ENCODE measurements at places on chromosomes 7 and 10.

DNA sequence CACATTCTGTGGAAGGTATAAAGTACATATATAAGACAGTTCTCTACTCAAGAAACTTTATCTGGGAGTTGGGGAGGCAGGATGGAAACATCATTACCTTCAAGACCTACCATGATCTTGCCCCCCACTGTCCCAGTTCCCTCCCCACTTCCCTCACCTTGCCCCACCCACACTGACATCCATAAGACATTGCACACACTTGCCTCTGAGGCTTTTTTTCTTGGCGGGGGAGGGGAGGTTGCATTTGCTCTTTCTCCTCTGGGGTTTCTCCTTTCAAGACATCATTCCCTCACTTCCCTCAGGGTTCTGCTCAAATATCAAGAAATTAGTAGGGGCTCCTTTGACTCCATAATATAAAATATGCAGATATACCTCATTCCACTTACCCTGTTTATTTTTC is 276.0 kb downstream of the ARL4A start:
- no peak for DNase-seq

DNA sequence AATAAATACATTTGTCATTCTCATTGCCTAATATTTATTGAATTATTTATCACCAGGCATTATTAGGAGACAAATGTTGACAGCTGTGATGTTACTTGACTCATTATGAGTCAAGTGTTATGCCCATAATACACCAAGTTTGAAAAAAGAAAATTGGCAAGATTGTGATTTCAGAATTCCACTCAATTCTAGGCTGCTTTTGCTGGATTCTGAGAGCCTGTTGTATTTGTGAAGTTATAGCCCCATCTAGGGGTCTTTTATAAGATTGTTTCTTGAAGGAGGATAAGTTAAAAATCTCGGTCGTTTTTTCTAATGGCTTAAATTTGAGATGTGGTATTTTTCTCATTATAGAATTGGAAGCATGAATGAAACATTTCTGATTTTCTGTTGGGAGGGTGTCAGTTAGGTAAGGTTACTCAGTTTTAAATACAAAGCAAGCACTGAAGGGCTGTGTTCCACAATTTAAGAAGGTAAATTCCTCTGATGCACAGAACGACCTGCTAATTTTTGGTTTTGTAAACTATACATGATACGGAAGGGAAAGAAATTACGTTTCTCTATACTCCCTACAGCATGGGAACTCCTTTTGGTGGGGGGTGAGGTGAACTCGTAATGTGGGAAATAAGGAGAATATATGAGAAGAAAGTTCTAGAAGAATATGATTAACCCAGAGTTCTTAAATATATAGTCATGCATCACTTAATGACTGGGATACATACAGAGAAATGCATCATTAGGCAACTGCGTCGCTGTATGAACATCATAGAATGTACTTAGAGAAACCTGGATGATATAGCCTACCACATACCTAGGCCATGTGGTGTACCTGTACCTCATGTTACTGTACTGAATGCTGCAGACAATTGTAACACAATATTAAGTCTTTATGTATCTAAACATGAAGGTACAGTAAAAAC is 2.6 kb downstream of the STK31 start:
- DNase-seq = peak; percentile 18

GRCh38 chr10:69425511-69426298 is 9.0 kb upstream of the TACR2 start:
- peak; percentile 65 for DNase-seq

DNA sequence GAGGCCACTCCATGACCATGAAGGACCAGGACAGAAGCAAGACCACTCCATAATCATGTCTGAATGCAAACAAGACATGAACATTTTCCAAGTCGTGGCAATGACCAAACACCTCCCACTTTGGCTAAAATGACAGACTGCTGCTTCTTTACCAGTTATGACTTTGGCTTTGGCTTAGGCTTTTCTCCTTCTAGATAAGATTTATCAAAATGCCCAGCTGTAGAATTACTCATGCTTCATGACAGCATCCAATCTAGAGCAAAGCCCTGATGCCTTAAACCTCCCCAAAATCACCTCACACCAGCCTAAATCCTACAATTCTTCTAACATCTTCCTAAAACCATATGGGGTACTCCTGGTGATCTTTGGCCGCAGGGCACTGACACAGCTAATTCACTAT is 102.1 kb downstream of the VPS41 start:
- DNase-seq = no peak

DNA sequence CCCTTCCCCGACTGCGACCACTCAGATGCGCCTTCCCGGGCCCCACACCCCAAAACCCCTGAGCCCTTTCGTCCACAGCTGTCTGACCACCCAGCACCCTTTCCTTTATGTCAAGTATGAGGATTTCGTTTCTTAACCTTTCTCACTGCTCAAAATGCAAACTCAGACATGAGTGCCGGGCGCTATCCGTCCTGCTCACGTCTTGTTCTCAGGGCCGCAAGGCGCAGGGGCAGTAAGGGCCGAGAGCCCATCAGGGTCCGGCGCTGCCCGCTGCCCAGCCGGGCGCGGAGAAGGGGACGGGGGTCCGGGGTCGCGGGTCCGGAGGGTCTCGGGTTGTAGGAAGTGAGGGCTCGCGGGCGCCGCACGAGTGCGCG is 670 bp upstream of the RBM33 start:
- no peak for DNase-seq

GRCh38 chr7:27344471-27344870 is 101.9 kb downstream of the EVX1 start:
- no peak for DNase-seq

- DNase-seq = peak; percentile 61
These were observed 112.0 kb downstream of the NEURL1 start for GRCh38 chr10:103605359-103606096.

DNA sequence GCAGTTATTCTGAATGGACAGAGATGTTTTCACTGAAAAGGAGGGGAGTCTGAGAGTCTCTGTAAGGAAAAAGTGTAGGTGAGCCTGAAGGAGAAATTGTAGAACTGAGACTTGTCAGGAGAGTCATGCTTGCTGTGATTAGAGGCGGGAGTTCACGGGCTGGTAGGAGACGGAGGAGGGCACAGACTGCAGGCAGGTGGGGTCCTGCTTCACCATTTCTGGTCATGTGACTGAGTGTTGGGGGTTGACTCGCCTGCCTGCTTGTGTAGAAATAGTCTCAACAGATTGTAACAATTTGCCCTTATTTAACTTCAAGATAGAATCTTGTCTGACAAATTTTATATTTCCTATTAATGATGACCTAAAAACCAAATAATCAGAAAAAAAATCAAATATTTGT is 70.3 kb downstream of the OGDH start:
- no peak for DNase-seq

GRCh38 chr7:2978408-2978807 is 65.3 kb downstream of the CARD11 start:
- DNase-seq = peak; percentile 45

DNA sequence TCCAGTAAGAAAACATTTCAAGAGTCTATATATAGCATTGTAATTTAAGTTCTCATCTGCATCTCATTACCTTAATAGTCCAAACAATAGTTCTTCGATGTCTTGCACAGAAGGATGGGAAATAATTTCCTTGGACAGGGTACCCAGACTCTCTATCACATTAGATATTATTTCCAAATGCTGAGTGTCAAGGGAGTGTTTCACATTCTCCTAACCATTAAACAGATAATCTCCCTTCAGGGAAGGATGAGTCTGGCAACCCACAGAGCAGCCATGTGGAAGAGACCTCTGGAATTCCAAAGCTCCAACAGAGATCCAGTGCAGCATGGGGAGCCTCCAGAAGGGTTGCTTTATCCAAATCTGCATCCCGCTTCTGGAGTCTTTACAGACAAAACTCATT is 89.6 kb downstream of the FZD1 start:
- no peak for DNase-seq

GRCh38 chr7:2405201-2405600 is 1.8 kb downstream of the CHST12 start:
- no peak for DNase-seq

- no peak for DNase-seq
These were observed 118.6 kb upstream of the PRSS58 start for GRCh38 chr7:142376356-142376997.

DNA sequence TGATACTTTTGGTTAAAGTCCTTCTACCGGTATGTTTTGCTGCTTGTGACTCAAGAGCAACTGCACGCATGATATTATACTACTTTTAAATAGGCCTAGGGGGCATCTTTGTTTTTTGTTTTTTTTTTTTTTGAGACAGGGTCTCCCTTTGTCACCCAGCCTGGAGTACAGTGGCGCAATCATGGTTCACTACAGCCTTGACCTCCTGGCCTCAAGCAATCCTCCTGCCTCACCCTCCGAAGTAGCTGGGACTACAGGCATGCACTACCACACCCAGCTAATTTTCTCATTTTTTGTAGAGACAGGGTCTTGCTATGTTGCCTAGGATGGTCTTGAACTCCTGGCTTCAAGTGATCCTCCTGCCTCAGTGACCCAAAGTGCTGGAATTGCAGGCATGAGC is 80.2 kb downstream of the ZMYND11 start:
- no peak for DNase-seq

DNA sequence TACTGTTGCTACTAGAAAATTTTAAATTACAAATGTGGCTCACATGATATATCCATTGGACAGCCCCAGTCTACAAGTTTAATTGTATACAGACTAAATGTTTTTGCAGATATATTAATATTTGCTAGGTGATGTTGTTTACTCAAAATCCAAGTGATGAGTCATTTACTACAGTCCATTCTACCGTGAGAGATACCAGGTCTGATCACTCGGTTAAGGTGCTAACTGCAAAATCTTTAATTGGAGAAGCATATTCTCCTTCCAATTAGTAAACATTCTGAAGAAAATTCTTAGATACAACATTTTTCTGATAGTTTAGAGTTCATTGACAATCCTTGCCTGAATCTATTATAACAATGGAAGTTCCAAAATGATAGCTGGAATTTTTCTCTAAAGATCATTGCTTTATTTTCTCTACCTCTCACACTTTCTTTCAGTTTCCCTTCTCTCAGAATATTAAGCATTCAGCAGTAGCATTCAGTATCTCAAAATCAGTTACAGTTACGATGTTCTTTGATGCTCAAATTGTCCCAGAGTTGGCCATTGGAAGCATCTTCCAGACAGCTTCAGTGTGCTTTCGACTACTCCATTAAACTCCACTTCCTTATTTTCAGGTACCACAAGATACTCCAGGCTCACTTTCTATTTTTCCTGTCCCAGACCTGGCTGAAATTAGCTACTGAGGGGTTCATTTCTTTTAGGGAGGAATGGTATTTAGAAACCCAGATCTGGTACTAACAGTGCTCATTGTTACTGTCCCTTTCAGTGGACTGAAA is 2.3 kb downstream of the ABCB1 start:
- DNase-seq = no peak

DNA sequence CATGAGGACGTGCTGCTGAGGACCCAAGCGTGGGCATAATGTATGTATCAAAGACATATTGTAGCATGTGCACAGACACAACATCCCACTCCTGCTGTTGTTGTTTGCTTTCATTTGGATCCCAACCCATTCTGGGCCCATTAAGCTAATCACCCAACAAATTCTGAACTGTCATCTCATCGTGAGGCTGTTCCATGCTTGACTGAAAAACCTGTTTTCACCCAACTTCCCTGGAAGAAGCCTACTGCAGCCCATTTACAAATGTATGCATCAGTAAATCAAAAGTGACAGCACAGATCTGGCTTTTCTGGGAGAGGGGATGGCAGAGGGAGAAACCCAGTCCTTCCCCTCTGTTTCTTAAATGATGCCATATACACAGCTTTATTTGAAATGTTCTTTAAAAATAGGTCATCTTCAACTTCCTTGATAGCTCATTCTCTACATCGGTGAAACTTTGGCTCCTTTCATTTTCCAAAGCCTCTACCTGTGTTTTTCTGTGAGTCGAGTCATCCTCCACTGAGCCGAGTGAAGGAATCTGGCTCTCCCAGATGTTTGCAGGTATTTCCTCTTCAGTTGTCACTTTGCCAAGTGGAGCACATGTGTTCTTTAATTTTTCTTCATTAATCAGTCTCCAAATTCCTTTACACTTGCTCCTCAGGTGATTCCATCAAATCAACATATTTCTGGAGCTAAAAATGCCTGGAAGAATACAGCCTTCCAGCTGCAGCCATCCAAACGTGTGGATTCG is 151.8 kb downstream of the CHN2 start:
- DNase-seq = no peak

DNA sequence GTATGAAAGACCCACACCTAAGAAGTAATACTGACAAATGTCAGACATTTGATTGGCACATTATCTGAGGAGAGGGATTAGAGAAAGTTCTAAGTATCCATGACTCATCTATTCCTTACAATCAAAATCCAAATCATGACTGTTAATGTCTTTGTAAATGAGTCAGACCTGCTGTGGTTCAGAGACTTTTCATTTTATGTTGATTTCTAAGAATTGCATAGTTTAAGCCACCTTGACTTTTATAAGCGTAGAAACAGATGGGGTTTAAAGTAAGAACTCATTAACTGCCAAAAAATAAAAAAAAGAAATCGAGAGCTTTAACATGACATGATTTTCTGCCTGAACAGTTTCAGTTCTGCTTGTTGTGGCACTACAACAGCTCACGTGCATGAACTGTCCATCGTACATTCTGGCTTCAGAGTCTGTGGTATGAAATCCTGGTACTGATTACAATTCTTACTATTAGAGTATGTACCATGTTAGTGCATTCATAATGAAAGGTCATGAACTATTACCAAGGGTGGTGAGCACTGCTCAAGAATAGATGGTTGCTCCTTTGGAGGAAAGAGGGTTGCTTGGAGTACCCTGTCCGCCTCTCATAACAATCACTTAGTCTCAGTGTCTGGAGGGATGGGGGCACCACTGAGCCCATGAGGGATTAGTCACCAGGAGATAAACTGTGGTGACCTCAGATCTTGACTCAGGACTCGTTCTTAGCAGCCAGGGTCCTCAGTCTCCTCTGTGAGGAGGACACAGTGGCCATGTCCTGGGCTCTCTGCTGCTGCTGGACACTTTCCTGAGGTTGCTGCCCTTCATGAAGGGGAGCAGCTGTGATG is 42.2 kb downstream of the ACSM6 start:
- no peak for DNase-seq

- no peak for DNase-seq
These were observed 102.6 kb upstream of the GPR26 start for GRCh38 chr10:123563581-123563855.

GRCh38 chr7:16644157-16644556 is 1.4 kb downstream of the ANKMY2 start:
- DNase-seq = no peak

GRCh38 chr7:18320422-18320821 is 175.1 kb upstream of the HDAC9 start:
- no peak for DNase-seq

DNA sequence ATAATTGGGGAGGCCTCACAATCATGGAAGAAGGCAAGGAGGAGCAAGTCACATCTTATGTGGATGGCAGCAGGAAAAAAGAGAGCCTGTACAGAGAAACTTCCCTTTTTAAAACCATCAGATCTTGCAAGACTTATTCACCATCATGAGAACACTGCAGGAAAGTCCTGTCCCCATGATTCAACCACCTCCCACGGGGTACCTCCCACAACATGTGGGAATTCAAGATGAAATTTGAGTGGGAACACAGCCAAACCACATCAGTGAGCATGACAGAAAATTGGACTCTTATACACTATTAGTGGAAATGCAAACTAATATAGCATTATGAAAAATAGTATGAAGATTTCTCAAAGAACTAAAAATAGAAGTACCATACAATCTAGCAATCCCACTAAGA is 271.2 kb downstream of the MAGI2 start:
- DNase-seq = no peak
